ENCODE measurements at places on chromosomes 2 and 18. TPM values are rescaled to one million over a fixed set of nuclear protein-coding genes. Genes with fewer than 3 reads are reported as not detected.

TMEM178A gene
- total RNA-seq, result not detected

GRCh38 chr2:25385910-25386309 lies 44.2 kb upstream of the DNMT3A start:
- no peaks in the 10 kb centered on the region for H3K27me3 ChIP-seq
- peaks cover 2% of the 10 kb centered on the region for H3K4me1 ChIP-seq
- H3K27ac ChIP-seq, result no peak overlapping the region
- no peak overlapping the region for H3K4me3 ChIP-seq

GRCh38 chr18:47404845-47405244 lies 153.4 kb upstream of the SKOR2 start:
- no peaks in the 10 kb centered on the region for H3K4me1 ChIP-seq
- no peak overlapping the region for H3K27ac ChIP-seq
- H3K36me3 ChIP-seq, result no peaks in the 10 kb centered on the region

GRCh38 chr2:21262426-21262940 lies 138.7 kb downstream of the TDRD15 start:
- H3K4me3 ChIP-seq, result no peak overlapping the region
- no peaks in the 10 kb centered on the region for H3K27me3 ChIP-seq
- no peak overlapping the region for H3K27ac ChIP-seq
- no peak for DNase-seq

GRCh38 chr2:17627434-17627833 lies 86.9 kb downstream of the VSNL1 start:
- peak; percentile 79 for DNase-seq
- peak overlapping the region; percentile 14 for H3K4me3 ChIP-seq
- peaks cover 37% of the 10 kb centered on the region for H3K4me1 ChIP-seq
- H3K36me3 ChIP-seq, result 0 out of 2 replicates have a peak, but pooled peaks cover 3% of the 10 kb centered on the region
- H3K27me3 ChIP-seq, result no peaks in the 10 kb centered on the region
- H3K27ac ChIP-seq, result peak overlapping the region; percentile 86

ASB18 gene
- total RNA-seq, result not detected

DNA sequence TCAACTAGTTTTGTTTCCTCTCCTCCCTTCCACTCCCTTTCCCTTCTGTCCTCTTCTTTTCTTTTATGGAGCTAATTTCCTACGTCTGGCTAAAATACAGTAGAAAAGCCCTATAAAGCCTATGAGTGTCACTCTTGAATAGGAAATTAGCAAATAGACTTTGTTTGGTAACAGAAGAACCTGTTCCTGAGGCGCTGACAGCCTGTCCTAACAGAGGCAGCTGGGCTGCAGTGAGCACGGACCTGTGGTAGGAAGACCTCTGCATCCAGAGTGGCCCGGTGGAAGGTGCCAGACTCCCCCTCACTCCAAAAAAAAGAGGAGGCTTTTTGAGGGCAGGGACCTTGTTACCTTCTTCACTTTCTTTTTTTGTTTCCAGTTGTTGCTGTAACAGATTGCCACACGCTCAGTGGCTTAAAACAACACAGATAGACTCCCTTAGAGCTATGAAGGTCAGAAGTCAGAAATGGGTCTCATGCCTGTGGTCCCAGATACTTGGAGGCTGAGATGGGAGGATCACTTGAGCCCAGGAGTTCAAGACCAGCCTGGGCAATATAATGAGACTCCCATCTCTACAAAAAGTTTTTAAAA lies 81.2 kb upstream of the TXNDC2 start:
- no peaks in the 10 kb centered on the region for H3K27me3 ChIP-seq
- no peaks in the 10 kb centered on the region for H3K36me3 ChIP-seq
- no peak overlapping the region for H3K27ac ChIP-seq
- DNase-seq, result no peak
- H3K4me3 ChIP-seq, result no peak overlapping the region
- no peaks in the 10 kb centered on the region for H3K4me1 ChIP-seq

DNA sequence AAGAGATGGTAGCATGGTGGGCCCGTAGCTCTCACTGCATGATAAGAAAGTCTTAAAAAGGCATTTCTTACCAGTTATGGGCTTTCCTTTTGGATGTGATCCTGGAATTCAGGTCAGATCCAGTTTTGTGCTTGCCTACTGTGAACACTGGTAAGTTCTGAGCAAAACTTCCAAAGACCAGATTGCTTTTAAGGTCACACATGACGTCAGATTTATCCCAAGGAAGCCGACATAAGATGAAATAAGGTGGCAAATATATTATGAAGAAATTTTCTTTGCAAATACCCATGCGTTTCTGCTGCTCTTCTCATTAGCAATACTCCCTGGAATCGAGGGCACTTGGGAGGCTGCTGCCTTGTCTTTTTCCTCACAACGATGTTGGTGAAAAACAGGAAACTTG lies 416.4 kb upstream of the HNMT start:
- H3K4me1 ChIP-seq, result no peaks in the 10 kb centered on the region
- H3K4me3 ChIP-seq, result no peak overlapping the region
- H3K27me3 ChIP-seq, result no peaks in the 10 kb centered on the region
- no peak overlapping the region for H3K27ac ChIP-seq
- H3K36me3 ChIP-seq, result no peaks in the 10 kb centered on the region

GRCh38 chr18:65352186-65352585 lies 398.6 kb upstream of the CDH7 start:
- H3K27ac ChIP-seq, result no peak overlapping the region
- no peaks in the 10 kb centered on the region for H3K4me1 ChIP-seq
- no peaks in the 10 kb centered on the region for H3K36me3 ChIP-seq
- no peaks in the 10 kb centered on the region for H3K27me3 ChIP-seq
- DNase-seq, result no peak
- H3K4me3 ChIP-seq, result no peak overlapping the region

- H3K4me1 ChIP-seq, result peaks cover 7% of the 10 kb centered on the region
- no peak overlapping the region for H3K27ac ChIP-seq
- DNase-seq, result no peak
- H3K4me3 ChIP-seq, result no peak overlapping the region
- H3K36me3 ChIP-seq, result no peaks in the 10 kb centered on the region
Observed at GRCh38 chr2:190698895-190699294, 50.0 kb downstream of the NAB1 start.

DNA sequence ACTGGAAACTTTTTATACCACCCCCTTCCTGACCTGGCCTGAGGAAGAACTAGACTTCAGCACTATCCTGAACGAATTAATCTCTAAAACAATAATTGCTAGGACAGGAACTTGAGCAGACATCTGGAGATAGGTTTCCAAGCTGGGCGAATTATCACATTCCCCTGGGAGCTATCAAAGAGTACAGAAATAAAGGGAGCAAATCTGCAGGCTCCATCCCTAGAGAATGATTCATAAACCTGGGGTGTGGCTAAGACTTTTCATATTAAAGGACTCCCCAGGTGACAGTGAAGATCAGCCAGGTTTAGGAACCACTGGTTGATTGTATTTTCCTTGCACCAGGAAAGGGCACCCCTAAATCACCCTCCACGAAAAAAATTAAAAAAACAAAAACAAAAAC lies 105.6 kb upstream of the NOL4 start:
- no peak overlapping the region for H3K27ac ChIP-seq
- no peaks in the 10 kb centered on the region for H3K36me3 ChIP-seq
- H3K27me3 ChIP-seq, result no peaks in the 10 kb centered on the region
- no peaks in the 10 kb centered on the region for H3K4me1 ChIP-seq

Data from Karpas-422 (cell line).